ENCODE measurements at places on chromosomes 11 and 22.

- DNase-seq = no peak
Measured at GRCh38 chr11:103050351-103050750, 41.6 kb downstream of the DCUN1D5 start.

DNA sequence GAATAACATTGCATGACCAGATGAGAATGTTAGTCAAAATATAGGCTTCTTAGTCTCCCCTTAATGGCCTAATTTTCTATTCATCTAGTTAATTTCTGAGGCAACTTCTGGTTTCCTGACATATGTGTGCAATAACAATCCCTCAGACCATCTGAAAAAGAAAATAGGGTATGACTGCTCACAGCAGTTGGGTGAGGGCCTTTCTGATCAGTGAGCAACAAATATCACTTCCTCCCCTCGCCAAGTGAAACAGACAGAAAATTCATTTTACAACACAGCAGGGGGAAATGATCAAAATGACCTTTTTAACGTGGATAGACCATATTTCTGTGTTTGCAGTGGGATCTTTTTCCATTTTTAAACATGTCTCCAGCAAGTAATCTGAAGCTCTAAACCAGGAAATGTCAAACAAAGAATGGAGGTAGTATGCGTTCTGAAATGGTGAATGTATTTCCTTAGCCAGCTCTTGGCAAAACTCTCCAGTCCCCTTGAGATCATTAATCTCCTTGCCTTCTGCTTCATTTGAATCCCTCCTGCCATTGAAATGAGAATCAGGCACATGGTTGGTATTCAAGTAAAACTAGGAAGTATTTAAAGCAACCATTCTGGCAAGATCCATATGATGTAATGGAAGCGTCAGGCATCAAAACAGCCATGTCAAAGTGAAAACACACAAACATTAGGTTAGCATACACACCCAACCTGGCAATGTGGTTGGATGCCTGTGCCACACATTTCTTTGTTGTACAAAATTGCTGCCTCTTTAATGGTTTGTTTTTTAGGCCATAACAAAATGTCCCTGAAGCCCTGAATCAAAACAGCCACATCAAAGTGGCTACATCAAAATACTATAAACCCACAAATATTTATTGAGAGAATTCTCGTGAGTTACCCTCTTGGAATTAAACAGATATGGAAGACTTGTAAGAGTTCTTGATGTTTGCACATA is 100.1 kb downstream of the SLC1A2 start:
- DNase-seq = no peak

DNA sequence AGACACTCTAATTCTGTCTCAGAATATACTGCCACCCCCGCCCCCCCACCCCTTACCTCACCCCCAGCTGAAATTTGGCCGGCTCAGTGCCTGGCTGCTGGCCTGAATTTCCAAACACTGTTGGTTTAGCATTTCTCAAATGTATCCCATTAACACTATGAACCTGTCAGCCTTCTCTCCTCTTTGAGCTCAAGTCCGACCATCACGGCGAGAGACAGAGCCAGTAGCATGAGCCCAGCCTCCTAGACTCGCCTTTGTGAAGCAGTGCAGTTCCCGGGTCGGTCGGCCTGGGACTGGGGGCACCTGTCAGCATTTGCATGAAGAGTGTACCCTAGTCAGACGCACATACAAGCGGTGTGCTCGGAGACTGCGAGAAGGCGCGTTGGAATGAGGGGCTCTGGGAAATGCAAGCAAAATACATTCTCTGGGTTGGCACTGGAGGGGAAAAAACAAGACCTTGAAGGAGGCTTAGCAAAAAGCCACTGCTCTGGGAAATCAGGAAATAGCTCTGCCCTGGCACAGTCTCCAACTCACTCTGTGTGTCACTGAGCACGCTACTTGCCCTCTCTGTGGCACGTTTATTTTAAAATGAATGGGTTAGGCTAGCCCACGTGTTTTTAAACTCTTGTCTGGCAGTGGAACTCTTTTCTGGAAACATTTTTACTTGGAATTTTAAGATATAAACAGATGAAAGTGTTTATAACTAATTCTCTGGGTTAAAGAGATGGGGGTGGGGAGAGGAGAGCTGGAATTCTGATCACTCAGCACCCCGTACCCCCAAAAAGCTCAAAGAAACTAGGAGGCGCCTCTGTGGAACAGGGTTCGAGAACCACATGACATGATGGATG is 108.3 kb downstream of the TIMP3 start:
- no peak for DNase-seq

- no peak for DNase-seq
Measured at GRCh38 chr11:855330-855674, 12.7 kb downstream of the TSPAN4 start.

GRCh38 chr22:46560696-46561295 is 23.4 kb upstream of the CELSR1 start:
- no peak for DNase-seq

DNA sequence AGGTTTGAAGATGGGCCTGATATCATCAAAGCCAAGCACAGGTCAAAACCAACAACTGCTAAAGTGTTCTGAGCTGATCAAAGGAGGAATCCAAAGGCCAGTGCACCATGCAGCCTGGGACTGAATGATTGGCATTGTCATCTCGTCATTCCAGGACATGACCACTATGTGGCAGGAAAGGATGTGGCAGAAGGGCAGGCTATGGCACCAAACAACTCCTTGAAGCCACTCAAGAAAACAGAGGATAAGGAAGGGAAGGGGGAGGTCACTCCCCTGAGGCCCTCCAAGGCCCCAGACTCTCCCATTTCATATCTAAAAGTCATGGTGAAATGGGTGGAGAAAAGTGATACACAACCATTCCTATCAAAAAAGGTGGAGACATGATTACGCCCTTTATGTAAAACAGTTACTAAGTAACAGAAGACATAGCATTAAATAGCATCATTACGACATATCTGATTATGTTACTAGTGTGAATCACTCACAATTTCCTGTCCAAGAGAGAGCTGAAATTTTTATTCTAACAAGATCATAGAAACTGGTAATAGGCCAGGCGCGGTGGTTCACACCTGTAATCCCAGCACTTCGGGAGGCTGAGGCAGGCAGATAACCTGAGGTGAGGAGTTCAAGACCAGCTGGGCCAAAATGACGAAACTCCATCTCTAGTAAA is 49.3 kb downstream of the AHNAK start:
- no peak for DNase-seq

GRCh38 chr22:33354928-33355327 is 296.7 kb upstream of the SYN3 start:
- DNase-seq = no peak

DNA sequence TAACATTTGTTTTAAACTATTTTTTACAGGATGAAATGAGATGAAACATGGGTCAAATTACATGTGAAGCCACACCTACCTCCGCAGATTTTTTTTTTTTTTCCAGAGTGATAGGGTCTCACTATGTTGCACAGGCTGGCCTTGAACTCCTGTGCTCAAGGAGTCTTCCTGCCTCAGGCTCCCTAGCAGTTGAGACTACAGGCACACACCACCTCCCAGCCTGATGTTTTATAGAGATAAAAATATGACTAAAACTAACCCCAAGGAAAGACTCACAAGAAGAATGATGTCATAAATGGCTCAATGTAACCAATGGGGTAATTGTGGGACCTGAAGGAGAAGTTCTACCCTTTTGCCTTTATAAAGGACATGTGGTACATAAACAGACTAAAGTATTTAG is 52.3 kb upstream of the SOX6 start:
- no peak for DNase-seq

DNA sequence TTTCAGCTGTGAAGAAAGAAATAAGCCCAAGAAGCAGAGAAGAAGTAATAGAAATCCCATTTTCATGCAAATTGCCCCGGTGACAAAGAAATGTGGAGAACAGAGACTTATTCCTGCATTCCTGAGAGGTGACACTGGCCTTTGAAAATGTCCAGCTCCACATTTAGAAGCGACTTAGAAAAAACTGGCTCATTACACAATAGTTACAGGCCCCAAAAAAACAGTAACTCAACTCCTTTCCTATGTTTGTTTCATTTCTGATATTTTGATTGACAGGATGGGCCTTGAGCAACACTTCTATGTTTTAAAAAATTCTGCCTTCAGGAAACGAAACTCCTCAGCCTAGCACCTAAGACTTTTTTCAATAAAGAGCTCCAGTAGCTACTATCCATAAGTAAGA is 726.9 kb upstream of the TENM4 start:
- DNase-seq = no peak

- DNase-seq = no peak
Measured at GRCh38 chr11:78990261-78990660, 415.6 kb upstream of the NARS2 start.

DNA sequence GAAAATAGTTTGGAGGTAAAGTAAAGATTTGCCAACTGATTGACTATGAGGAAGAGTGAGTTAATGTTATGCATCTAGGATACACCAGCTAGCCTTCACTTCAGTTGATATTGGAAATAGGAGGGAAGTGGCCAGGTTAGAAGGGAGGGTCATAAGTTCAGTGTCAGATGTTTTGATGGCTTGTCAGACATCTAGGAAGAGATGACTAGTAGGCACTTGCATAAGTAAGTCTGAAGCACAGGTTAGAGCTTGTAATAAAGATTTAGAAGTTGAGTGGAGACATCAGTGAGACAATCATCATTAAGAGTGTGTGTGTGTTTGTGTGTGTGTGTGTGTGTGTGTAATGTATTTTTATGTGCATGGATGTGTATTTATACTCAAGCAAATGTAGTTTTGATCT is 146.1 kb downstream of the OR4C45 start:
- no peak for DNase-seq

GRCh38 chr11:64260147-64260708 is 8.9 kb downstream of the PLCB3 start:
- no peak for DNase-seq

DNA sequence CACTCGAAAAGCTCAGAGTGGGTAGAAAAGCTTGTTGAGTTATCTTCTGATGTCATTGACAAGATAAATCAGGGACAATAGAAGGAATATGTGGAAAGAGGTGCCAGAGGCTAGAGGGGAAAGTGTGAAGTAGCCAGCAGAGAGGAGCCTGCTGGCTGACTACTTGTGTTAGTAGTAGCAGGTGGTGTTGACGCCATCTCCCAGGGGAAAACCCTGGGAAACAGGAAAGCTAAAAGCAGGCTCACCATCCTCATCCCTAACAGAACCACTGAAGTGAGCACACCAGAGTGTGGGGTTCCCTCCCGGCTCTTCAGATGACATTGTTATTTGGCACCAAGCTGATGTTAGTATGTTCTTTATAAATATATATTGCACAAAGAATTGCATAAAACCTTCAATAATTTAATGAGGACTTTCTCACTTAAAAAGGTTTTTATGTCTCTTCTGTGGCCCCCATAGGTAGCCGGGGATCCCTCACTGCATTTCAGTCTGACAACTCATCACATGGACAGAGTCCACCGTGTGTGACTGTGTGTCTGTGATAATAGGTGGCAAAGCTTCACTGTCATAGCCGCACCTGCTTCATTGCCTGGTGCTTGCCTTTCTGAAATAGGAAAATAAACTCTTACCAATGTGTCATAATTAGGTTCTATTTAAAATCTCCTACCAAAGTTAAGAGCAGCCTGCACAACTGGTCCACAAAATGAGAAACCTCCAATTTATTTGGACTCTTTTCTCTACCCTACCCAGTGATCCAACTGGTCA is 63.2 kb upstream of the TOP3B start:
- no peak for DNase-seq
